ENCODE measurements at places on chromosomes 4 and X.

- DNase-seq = no peak
These were observed 295.4 kb upstream of the KLF3 start for GRCh38 chr4:38368613-38369012.

- DNase-seq = no peak
These were observed 22.8 kb downstream of the NELFA start for GRCh38 chr4:1985780-1986577.

GRCh38 chr4:86452422-86452891, 92.6 kb upstream of the MAPK10 start:
- DNase-seq = no peak

GRCh38 chrX:30931920-30932319, 42.9 kb upstream of the TAB3 start:
- DNase-seq = no peak

DNA sequence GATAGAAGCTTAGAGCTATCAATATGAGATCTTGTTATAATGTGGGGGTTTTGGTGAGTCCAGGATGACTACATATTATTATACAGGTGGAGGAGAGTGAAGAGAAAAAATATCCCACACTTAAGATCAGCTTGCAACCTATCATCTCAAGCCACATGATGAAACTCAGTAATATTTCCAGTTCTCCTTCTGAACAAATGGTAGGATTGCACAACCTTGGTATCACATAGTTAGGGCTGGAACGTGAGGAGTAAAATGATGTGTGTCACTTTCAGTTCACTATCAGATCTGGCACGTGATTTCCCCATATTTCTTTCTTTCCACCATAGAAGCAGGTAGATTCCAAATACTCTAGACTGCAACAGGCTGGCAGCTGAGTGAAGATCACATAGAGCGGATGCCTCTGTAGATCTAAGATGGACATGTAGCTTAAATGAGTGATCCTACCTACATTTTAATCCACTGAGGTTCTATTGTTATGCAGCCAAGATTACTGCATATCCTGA, 150.6 kb upstream of the ANKRD50 start:
- DNase-seq = no peak

- DNase-seq = no peak
These were observed 150.1 kb downstream of the PPP1R2C start for GRCh38 chrX:42627891-42628290.

DNA sequence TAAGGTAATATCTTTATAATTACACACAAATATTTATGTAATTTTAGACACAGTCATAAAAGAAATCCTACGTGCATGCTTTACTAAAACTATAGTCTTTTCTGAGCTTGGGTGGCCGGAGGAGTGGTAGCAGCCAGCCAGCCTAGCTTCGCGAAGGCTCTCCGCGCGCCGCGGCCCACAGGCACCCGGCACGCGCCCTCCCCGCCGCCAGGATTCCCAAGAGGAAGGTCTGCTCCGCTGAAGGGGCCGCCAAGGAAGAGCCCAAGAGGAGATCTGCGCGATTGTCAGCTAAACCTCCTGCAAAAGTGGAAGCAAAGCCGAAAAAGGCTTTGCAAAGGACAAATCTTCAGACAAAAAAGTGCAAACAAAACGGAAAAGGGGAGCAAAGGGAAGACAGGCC, 8.7 kb upstream of the PJA1 start:
- DNase-seq = no peak

GRCh38 chr4:87659247-87659931, 9.3 kb downstream of the DMP1 start:
- DNase-seq = no peak

All from NCI-H446 (cell line).